ENCODE measurements at places on chromosomes 5 and 9.

GRCh38 chr5:108461628-108462367 lies 79.9 kb upstream of the FBXL17 start:
- DNase-seq, result peak; percentile 20

- no peak for DNase-seq
Observed at GRCh38 chr5:6666762-6667161, 33.5 kb downstream of the SRD5A1 start.

DNA sequence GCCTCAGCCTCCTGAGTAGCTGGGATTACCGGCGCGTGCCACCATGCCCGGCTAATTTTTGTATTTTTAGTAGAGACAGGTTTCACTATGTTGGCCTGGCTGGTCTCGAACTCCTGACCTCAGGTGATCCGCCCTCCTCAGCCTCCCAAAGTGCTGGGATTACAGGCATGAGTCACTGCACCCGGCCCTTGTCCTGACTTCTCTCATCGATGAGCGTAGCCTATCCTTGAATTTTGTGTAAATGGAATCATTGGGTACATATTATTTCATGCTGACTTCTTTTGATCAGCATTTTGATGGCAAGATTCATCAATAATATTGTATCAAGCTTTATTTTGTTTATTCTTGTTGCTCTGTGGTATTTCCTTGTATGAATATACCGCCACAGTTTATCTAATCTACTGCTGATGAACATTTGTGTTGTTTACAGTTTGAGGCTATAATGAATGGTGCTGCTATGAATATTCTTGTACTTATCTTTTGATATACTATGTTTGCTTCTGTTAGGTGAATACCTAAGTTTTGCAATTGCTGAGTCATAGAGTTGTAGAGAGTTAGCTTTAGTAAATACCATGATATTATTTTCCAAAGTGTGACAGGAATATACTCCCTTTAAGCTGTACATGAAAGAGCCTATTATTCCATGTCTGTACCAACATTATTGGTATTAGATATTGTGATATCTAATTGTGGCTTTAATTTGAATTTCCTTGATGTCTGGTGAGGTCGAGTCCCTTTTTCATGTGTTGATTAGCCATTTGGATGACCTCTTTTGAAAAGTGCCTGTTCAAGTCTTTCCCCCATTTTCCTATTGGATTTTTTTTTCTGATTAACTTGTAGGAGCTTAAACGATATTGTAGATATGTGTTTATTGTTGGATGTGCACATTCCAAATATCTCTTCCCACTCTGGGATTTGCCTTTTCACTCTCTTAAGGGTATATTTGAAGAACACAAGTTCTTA lies 107.5 kb downstream of the RGS3 start:
- DNase-seq, result no peak

- no peak for DNase-seq
Observed at GRCh38 chr5:31417512-31417911, 114.4 kb downstream of the DROSHA start.
